ENCODE measurements at places on chromosomes 16 and 17. TPM values are rescaled to one million over a fixed set of nuclear protein-coding genes. Genes with fewer than 3 reads are reported as not detected.

DNA sequence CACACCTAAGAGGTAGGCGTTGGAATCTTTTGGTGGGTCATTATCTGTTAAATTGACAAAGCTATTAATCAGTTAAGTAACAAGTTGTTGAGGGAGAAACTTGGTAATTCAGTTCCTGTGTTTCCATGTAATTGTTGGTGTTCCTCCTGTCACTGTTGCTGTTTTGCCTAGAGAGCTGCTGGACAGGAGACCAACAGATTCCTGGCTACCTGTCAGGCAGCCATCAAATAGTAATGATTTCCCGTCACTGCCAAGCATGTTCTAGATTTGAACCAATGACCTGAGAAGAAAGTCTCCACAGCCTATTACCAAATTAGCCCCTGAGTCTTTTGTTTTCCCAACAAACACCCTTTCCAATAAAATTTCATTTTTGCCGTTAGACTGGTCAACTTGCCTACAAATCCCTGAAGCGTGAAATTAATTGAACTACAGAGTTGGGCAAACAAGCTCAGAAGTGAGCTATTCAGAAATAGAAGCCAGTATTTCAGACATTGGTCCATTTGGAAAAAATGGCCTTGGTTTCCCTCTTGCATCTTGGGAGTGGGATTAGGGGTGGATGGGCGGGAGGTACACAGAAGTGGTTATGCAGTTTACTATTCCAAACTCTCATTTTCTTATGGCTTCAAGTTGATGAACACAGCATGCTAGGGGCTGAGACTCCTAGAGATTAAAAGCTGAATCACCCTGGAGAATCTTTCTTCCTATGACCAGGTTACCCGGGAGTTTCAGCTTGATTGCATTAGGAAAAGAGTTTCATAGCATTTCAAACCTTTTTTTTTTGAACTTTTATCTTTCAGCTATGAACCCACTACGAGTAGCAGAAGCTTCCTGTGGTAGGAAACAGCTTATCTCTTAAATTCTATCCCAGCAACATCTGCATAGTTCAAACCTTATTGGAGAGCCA, 262.8 kb upstream of the MAF start:
- DNase-seq, result no peak

XYLT1 gene
- 15.0 TPM for total RNA-seq

- DNase-seq, result no peak
These were observed 22.0 kb downstream of the KPNA2 start for GRCh38 chr17:68057531-68057952.

GRCh38 chr17:63452962-63453551, 7.0 kb upstream of the CYB561 start:
- DNase-seq, result no peak

DNA sequence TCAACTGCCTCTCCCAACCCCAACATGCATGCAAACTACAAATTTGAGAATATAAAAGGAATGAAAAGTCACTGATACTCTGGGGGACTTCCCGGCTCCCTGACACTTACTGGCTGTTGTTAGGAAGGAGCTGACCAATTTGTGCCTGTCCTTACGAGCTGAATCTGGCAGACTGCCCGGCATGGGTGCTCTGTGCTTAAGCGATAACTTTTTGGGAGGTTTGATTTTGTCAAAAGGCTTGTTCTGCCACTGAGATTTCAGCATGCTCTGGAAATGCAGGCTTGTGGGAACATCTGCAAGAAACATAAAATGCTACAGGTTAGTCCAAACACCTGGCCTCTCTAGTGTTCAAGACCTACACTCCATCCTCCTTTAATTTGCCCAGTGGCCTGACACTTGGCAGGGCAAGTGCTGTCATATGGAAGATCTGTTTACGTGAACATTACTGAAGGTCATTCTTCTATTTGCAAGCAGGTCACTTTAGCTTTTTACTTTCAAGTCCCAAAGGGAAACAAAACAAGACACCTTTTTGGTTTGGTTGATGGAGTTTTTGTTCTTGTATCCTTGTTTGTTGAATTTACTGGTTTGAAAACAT, 40.6 kb downstream of the STH start:
- DNase-seq, result no peak

- DNase-seq, result no peak
These were observed 160.1 kb upstream of the IRX3 start for GRCh38 chr16:54446639-54447038.

DNA sequence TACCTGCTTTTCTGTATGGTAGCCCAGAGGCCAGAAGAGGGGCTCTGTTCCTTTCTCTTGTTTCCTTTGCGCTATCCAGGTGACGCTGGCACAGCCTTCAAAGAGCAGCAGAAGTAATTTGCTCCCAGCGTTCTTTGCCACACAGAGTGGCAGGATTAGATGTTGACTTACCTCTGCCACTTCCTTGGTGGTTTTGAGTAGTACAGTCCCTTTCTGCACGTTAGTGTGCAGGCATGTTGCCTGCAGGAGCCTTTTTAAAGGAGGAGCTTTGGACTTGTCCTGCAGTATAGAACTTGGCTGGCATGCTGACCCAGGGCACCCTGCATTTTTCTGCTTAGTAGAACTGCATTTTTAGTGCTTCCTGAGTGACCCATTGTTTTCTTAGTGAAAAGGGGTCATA, at the start of gene ABCC11:
ABCC11 (minus strand) TSS at position 229 of the 400 bp plus-strand sequence. CDS start 15,618 bp downstream, outside the sequence.
- DNase-seq, result no peak

DNA sequence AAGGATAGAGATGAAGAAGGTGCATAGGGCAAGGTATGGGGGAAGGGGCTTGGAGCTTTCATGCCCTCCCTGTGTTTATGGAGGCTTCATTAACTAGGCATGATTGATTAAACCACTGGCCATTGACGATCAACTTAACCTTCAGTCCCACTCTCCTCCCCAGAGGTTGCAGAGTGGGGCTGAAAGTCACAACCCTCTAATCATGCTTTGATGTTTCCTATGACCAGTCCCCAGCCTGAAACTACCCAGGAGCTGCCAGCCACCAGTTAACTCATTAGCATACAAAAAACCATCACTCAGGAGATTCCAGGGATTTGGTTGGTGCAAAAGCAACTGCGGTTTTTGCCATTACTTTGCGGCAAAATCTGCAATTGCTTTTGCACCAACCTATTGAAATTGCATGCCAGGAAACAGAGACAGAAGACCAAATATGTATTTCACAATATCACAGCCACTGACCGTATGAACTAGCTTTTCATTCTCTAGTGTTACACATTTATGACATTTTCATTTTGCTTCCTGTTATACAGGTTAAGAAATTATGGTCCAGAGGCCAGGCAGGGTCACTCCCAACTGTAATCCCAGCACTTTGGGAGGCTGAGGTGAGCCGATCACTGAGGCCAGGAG, 5.4 kb downstream of the GFOD2 start:
- DNase-seq, result no peak

CLEC3A gene
- total RNA-seq, result not detected

GRCh38 chr16:9322769-9323168, 231.3 kb downstream of the HAPSTR1 start:
- DNase-seq, result no peak

DNA sequence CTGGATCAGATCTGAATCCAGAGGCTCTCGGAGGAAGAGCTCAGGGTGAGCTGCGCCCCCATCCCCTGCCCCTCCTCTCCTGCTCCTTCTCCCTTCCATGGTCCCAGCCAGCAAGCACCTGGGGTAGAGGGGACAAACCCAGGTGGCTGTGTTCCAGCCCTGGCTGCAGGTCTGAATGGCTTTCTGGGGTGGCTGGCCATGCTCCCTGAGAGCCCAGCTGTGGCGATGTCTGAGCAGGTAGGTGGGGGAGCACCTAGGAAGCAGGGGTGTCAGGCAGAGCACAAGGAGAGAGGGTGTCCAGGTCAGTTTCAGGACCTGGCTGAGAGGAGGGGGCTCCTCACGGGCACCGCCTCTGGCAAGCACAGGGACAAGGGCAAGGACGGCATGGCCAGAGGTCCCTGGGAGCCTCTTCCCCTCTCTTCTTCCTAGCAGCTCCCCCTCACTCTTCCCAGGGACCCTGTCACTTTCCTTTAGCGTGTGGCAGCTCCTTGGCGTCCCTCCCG, 310.0 kb downstream of the SEC14L1 start:
- DNase-seq, result no peak

- DNase-seq, result no peak
These were observed 43.9 kb downstream of the TSC2 start for GRCh38 chr16:2091547-2092255.

CANT1 gene
- 63.8 TPM for total RNA-seq

DNA sequence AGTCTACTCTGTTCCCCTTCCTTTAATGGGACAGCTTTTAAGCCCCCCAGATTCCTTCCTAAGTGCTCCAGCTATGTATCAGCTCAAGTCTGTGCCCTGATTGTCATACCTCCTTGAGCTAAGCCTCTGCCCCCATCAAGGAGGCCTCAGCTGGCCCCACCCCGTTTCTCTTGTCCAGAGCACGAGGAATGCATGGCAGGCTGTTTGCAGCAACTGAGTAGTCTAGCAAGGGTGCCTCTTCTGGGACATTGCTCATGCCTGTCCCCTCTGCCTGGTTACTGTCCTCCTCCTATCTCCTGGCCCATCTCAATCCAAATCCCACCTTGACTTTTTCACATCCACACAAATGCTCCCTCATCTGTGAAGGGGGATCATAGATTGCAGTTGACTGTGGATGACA, 27.8 kb upstream of the TMEM220 start:
- DNase-seq, result no peak

HAP1 gene
- 1.6 TPM for total RNA-seq

- DNase-seq, result no peak
These were observed 105.5 kb downstream of the SOX9 start for GRCh38 chr17:72226322-72226721.

GRCh38 chr17:12983991-12984884, 33.6 kb downstream of the ELAC2 start:
- DNase-seq, result no peak

PIMREG gene
- total RNA-seq, result 120 TPM

GRCh38 chr16:79278506-79278905, 322.0 kb downstream of the MAF start:
- DNase-seq, result no peak

DNAAF8 gene
- 0.68 TPM for total RNA-seq

TMC6 gene
- 85.0 TPM for total RNA-seq

DNA sequence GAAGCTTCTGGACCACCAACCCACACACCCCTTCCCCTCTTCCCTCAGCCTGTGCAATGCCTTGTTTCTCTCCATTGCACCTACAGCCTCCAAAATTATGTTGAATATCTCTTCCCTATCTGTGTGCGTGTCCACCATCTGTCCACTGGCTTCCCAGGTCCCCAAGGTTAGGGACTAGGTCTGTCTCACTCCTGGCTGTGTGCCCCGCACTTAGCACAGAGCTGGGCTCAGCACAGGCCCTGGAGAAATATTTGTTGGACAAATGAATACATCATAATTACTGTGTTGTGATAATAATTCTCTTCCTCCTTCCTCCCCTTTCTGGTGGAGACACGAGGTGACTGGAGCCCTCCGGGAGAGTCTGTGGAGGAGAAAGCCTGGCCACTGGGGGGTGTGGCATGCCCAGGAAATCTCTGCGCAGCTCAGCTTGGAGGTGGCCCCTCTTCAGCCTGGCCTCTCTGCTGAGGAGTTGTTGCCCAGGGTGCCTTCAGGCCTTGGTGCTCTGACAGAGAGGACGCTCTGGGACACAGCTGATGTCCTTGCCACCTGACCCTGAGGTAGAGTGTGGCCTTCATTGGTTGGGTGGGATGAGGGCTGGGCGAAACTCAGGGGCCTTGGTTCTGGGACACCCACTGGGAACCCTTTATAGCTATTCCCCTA, 3.3 kb upstream of the BRD7 start:
- DNase-seq, result peak; percentile 48

DNA sequence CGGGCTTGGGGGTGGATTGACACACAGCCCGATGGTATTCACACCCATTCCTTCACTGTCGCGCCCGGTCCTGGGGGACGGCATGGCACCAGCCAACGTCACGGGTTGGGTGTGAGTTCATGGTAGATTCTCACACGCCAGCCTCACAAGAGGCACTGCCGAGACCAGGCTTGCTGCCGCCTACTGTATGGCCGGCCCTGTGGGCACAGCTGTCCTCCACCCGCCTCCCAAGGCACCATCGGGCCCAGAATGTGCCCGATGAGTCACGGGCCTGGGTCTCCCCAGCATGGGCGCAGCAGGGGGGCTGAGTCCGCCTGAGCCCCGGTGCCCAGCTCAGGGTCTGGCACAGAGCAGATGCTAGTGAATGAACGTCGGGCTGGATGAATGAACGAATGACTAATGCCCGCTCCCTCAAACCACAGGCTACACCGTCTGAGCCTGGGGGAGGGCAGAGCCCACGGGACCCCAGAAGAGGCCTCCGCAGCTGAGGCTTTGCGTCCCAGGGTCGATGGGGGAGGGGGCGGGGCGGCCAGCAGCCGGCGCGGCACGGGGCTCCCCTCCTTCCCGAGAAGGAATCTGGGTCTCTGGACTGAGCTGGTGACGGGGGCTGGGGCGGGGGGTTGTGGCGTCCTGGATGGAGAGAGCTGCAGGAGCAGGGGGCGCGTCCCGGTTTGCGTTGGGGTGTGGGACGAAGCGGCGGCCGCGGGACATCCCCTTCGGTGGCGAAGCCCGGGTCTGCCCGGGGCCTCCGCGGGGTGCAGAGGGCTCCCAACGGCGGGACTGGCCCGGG, 829 bp downstream of the PITPNM3 start:
- DNase-seq, result no peak

PERCC1 gene
- not detected for total RNA-seq

OR2C1 gene
- total RNA-seq, result 0.16 TPM

DNA sequence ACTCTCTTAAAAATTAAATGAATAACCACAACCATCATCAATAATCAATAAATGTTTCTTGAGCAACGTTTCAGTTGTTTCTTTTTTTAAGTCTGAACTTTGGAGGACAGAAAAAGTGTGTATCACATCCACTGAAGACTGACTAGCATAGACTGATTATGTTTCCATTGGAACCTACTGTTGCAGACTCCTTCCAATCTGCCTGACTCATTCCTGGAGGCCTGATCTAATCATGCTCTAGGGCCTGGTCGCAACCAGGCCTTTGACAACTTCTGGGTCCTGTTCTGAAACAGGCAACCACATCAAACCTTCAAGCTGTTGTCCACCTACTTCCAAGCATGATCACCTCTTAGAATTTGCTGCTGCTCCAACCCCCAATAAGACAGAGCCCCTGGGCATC, 109.2 kb upstream of the NUDT7 start:
- DNase-seq, result no peak

- no peak for DNase-seq
These were observed 10.9 kb upstream of the ADGRG3 start for GRCh38 chr16:57657228-57657627.

GRCh38 chr17:2095536-2095910, 40.6 kb downstream of the HIC1 start:
- no peak for DNase-seq

GRCh38 chr17:34633760-34634159, 54.4 kb downstream of the TMEM132E start:
- no peak for DNase-seq

GRCh38 chr17:81035521-81036196, 708 bp downstream of the BAIAP2 start:
- DNase-seq, result no peak

- no peak for DNase-seq
These were observed 86.5 kb upstream of the LHX1 start for GRCh38 chr17:36850790-36851189.

Data from neural crest cell (in vitro differentiated cells).